ENCODE measurements at places on chromosomes 1 and 21. TPM values are rescaled to one million over a fixed set of nuclear protein-coding genes. Genes with fewer than 3 reads are reported as not detected.

RNASEL gene
- 1.3 TPM for polyA plus RNA-seq

IL6R gene
- 23.6 TPM for polyA plus RNA-seq

RAD54L gene
- polyA plus RNA-seq: 0.68 TPM

ZBTB37 gene
- polyA plus RNA-seq: 0.84 TPM

INSRR gene
- polyA plus RNA-seq: 0.01 TPM

KCNJ10 gene
- polyA plus RNA-seq: 0.48 TPM

L1TD1 gene
- polyA plus RNA-seq: 0.01 TPM

TSACC gene
- polyA plus RNA-seq: 0.60 TPM

OR2T33 gene
- not detected for polyA plus RNA-seq

FAM177B gene
- polyA plus RNA-seq: 0.09 TPM
